ENCODE measurements at places on chromosomes 13 and 19.

DNA sequence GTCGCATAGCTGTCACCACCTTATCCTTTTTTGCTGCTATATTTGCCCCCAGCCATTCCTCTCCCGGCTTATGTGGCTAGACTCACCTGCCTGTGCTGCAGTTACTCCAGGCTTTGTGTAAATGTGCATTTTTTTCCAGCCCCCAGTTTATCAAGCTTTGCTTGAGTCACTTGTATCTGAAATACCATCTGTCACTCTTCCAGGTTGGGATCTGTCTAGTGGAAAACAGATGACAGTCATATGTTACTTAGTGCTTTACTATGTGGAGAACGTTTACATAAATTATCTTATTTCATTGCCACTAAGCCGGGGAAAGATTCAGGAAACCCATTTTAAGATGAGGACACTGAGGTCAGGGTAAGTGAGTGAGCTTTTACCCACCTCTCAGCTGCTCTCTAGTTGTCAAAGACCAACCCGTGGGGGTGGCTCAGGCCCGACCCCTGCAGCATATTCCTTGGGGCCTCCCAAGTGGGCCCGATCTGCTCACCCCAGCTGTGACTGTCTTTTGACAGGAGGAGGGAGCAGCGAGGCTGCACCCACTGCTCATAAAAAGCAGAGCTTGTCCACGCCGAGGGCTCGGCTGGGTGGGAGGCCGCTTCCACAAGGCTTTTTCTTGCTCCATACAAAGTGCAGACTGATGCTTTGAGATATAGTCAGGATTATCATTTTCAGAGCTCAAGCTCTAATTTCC, 7.2 kb downstream of the GJB2 start:
- DNase-seq = no peak

GRCh38 chr13:111917086-111917485, 149.9 kb upstream of the SOX1 start:
- DNase-seq = no peak

DNA sequence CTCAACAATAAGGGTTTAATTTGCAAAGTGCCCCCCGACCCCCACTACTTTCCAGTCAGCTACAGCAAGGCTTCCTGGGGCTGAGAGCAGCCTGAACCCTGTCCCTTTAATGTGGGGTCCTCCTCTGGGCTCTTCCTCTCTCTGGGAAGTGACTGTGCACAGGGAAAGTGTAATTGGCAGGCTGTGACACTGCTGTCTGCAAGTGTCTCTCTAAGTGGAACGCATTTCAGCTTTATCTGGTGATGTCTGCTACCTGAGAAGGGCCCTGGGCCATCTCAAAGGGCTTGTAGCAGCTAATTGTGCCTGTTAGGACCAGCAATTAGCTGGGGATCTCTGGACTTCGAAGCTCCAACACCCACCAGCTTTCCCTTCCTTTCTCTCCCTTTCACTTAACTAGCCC, 406.6 kb downstream of the TSHZ3 start:
- no peak for DNase-seq

- peak; percentile 28 for DNase-seq
Measured at GRCh38 chr13:50636007-50636704, 207.3 kb downstream of the DLEU7 start.

- DNase-seq = no peak
Measured at GRCh38 chr19:31290931-31291590, 58.2 kb downstream of the TSHZ3 start.

- DNase-seq = no peak
Measured at GRCh38 chr13:60402022-60402421, 5.0 kb downstream of the TDRD3 start.

- peak; percentile 50 for DNase-seq
Measured at GRCh38 chr13:62014299-62014698, 598.6 kb upstream of the PCDH20 start.

DNA sequence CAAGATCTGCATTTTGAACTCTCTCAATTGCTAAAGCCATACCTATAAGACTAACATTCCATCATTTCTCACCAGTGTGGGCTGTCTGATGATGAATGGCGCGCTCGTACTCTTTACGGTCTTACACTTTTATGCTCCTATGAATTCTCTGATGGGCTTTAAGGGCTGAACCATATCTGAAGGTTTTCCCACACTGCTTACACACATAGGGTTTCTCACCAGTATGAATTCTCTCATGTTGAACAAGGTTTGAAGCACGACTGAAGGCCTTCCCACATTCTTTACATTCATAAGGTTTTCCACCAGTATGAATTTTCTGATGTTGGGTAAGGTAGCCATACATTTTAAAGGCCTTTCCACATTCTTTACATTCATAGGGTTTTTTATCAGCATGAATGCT, 18.8 kb upstream of the ZNF607 start:
- DNase-seq = no peak

DNA sequence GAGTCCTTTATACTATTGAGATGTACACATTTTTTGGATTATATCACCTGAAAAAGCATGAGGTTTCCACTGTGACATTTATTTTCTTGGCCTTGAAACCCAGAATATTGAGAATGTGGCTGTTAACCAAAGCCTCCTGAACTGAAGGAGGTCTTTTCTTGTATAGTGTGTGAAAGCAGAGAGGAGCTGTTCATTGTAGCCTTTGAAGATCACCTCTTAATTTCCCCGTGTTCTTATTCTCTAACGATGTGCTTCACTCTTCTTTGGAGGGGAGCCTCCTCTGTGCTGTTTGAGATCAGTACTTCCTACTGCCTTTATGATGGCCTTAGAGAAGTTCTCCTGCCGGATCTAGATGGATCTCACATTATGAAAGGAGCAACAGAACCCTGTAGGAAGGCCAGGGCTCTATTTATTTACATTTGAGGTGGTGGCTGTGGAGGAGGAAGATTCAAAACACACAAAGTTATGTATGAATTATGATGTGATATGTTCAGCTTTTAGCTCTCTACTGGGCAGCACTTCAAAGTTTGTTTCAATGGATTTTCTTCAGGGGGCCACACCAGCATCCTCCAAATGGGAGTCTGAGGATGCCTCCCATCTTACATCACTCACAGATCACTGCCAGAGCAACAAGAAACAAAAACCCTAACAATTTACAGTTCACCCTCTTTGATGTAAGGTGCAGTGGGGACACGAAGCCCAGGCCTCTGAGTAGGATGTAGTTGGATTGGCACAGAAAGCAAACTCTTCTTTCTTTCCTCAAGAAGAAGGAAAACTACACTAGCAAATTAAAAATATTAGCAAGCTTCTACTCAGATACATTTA, 322.3 kb downstream of the DLEU7 start:
- DNase-seq = no peak

DNA sequence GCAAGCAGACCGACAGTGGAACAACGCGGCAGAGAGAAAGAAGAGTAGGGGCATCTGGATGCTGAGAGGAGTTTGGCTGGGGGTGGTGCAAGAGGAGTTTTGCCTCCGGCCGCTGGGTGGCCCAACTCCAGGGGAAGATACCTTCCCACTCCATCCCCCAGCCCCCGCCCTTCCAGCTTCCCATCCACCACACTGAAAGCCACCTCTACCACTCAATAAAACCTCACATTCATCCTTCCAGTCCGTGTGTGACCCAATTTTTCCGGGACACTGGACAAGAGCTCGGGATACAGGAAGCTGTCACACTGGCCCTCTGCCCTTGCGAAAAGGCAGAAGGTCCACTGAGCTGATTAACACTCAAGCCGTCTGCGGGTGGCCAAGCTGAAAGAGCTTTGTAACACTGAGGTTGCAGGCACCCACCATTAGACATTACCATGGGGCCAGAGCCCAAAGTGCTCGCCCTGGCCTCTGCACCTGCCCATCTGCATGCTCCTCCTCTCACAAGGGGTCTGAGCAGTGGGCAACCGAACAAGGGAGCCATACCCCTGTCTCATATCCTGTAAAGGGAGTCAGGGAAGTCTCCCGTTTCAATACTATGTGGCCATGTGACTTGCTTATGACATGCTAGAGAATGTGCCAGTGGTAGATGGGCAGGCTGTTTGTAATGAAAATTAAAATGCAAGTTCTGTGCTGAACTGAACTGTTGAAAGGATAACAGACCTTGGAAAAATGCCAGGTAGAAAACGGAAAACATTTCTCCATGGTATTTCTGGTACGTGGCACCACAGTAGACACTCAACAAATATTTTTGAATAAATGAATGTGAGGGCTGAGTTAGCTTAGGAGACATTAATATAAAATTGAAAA, 205.1 kb upstream of the STARD13 start:
- DNase-seq = no peak

- DNase-seq = no peak
Measured at GRCh38 chr13:50726164-50726563, 117.3 kb downstream of the DLEU7 start.

DNA sequence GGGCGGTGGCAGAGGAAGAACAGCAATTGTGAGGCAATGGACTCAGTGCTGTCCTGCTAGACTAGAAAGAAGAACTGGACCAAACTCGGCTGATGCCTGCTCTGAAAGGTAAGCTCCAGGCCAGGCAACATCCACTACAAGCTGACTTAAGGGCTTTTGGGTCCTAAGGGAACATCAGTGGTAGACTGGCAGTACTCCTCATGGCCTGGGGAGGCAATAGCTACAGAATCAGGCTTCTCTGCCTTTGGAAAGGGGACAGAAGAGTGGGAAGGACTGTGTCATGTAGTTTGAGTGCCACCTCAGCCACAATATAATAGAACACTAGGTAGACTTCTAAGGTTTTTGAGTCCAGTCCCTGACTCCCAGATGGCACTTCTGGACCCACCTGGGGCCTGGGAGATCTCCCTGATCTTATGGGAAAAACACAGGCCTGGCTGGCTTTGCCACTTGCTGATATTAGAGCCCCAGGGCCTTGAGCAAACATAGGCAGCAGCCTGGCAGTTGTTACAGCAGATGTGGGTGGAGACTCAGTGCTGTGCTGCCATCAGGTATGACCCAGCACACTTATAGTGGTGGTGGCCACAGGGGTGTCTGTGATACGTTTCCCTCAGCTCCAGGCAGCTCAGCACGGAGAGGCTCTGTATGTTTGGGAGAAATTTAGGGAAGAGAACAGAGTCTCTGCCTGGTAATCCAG, 9.2 kb upstream of the CLC start:
- DNase-seq = no peak

DNA sequence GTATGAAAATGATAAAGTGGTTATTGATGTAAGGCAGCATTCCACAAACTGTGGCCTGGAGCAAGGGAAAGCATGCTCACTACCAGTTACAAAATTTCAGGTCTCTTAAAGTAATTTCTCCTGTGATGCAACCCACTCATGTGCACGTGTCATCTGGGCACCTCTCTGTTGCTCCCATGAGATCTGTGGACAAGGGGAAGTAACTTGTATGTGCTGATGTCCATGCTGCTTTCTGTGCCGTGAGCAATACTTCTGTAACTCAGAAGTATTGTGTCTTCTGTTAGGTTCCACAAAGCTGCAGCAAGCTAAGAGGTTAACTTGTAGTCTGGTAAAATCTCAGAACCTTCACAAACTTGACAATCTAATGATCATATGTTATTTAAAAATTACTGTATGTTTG, 930.0 kb upstream of the SLITRK6 start:
- DNase-seq = no peak

GRCh38 chr19:47657719-47658118, 48.8 kb downstream of the BICRA start:
- no peak for DNase-seq

DNA sequence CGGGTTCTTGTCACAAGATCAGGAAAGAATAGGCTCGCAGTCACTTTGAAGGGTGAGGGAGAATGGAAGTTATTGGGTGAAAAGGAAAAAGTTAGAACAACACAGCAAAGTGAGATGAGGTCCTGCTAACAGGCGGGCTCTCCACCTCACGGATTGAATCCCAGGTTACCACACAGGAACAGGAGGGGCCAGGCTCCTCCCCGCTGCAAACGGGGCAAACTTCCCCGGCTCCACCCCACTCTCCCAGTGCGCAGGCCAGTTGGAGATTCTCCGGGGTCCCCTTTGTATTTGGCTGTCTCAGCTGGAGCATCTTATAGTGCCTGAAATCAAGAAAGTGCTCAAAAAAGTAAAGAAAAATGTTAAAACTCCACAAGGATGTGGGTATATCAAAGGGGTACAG, 78.3 kb upstream of the IPO5 start:
- no peak for DNase-seq

DNA sequence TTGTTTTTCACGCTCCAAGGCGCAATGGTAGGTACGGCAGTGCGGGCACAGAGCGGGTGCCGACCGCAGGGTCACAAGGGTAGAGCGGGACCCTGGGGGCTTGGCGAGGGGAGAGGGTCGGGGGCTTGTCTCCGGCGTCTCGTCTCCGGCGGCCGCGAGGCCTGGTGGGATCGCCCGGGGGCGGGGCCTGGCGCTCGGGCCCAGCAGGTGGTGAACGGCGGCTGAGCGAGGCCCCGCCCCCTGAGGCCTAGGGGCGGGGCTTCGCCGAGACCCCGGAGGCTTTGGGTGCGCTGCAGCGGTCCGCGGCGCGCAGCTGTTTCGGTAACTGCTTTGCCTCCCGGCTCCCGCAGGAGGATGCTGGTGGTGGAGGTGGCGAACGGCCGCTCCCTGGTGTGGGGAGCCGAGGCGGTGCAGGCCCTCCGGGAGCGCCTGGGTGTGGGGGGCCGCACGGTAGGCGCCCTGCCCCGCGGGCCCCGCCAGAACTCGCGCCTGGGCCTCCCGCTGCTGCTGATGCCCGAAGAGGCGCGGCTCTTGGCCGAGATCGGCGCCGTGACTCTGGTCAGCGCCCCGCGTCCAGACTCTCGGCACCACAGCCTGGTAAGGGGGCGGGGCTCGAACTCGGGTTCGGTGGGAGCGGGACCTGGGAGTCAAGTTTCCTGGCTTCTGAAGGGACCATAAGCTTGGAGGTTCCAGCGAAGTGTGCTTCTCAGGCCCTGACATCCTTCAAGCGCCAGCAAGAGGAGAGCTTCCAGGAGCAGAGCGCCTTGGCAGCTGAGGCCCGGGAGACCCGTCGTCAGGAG, at the start of gene TSEN34:
Gene TSEN34 (plus strand): TSS at position 298 of the 800 bp plus-strand sequence. CDS start 57 bp downstream, at position 355.
- DNase-seq = peak; percentile 73

DNA sequence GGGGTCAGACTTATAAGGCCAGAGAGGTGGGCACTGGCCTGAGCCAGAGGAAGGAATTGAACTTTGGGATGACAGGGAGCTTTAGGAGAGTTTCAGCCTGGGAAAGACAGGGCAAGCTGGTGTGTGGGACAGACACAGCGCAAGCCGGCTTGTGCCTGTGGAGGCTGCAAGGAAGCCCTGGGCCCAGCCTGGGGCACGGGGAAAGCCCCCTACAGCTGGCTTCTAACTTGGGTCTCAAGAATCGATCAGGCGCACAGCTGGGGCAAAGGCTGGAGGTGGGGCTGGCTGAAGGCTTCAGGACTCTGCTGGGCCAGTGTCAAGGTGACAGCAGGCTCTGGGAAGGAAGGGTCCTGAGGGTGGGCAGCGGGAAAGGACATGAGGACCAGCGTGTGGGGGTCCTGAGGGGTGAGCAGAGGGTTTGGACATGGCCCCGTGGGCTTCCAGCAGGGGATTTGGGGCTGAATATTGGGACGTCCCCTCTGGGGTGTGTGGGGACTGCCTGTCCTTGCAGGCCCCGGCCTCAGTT, 3.0 kb downstream of the PTOV1 start:
- DNase-seq = no peak

- no peak for DNase-seq
Measured at GRCh38 chr19:616062-616700, 17.2 kb downstream of the POLRMT start.
